ENCODE measurements at places on chromosomes 16 and 17. TPM values are rescaled to one million over a fixed set of nuclear protein-coding genes. Genes with fewer than 3 reads are reported as not detected.

DNA sequence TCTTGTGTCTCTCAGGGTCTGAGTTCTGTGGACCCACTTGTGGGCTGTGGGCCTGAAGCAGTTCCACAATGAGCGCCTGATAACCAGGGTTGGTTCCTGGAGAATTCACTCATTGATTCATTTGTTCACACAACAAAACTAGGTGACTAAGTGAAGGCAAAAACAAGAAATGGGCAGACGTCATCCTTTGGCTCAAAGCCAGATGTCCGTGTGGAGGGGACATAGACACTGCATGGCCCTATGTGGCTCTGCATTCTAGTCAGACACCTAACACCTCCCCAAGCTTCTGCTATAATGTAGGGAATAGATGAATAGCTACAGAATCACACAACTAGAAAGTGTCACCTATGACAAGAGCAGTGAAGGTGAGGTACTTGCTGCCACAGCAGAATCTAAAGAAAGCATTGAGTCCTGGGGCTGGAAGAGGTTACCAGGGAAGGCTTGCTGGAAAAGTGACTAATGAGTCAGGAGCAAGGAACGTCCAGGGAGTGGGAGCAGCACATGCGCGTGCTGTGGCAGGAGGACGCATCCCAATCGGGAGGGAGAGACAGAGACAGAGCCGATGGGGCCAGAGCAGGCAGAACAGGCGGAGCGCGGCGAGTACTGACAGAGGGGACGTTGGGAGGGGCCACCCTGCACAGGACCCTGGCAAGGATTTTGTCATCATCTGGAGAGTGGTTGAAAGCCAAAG lies 58.9 kb downstream of the CES1 start:
- H3K4me1 ChIP-seq, result no peaks in the 10 kb centered on the region
- H3K27me3 ChIP-seq, result no peaks in the 10 kb centered on the region
- DNase-seq, result no peak
- H3K36me3 ChIP-seq, result no peaks in the 10 kb centered on the region

GRCh38 chr17:75623386-75623785 lies 9.8 kb upstream of the SMIM5 start:
- no peak overlapping the region for H3K27ac ChIP-seq
- no peak overlapping the region for H3K4me3 ChIP-seq
- DNase-seq, result no peak
- no peaks in the 10 kb centered on the region for H3K27me3 ChIP-seq

- no peak overlapping the region for H3K27ac ChIP-seq
- H3K4me1 ChIP-seq, result no peaks in the 10 kb centered on the region
- no peaks in the 10 kb centered on the region for H3K27me3 ChIP-seq
Measured at GRCh38 chr16:78916928-78917545, 683.5 kb downstream of the MAF start.

DNA sequence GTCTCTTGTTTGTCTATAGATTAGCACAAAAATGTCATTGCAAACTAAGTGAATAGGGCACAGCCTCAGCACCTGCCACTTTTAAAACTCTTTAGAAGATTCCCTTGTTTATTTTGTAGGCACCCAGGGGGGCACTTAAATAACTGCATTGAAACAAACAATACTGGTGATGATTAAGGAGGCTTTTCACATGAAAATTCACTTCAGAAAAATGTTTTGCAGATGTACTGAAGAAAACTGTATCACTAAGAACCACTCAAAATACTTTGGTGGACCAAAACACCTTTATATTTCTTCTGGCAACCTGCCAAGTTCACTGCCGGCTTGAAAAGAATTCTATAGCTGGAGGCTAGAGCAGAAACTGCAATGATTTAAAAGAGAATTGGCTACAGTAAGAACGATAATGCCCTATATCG lies 281.5 kb downstream of the TOX3 start:
- no peaks in the 10 kb centered on the region for H3K27me3 ChIP-seq
- no peaks in the 10 kb centered on the region for H3K36me3 ChIP-seq
- no peak overlapping the region for H3K4me3 ChIP-seq
- DNase-seq, result no peak
- H3K27ac ChIP-seq, result no peak overlapping the region

DNA sequence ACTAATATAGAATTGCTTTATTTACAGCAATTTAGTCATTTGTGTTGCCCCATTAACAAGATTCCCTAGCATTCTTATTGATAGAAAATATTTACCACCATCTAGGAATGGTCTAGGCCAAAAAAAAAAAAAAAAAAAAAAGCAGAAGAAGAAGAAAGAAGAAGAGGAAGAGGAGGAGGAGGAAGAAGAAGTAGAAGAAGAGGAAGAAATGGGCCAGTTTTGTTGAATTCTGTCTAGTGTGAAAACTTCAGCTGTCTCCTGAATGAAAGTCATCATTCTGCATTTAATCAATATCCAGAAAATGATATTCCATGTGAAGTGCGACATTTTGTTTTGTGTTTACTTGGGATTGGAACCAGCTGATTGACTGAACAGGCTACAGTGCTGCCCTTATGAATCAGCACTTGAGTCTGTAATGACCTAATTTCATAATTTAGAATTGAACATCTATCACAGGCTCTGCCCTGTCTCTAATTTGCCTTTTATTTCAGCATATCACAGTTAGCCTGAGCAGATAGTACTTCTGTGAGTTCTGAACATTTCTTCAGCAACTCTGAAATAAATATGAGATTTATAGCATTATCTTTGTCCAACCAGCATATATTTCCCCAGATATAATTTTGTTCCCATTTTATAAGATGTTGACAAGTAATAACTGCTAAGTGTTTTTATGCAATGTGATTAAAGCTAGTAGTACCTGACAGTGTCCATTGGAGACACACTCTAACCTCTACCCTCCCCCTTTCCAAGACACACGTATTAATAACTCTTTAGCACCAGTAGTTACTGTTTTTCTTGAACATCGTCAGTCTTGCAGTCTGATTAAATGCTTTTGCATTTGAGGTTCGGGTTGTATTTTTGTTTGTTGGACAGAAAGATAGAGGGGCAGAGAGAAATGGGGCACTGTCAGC lies 5.9 kb downstream of the ANKFN1 start:
- no peak overlapping the region for H3K27ac ChIP-seq
- DNase-seq, result no peak
- H3K4me1 ChIP-seq, result no peaks in the 10 kb centered on the region
- no peaks in the 10 kb centered on the region for H3K27me3 ChIP-seq
- H3K4me3 ChIP-seq, result no peak overlapping the region
- H3K36me3 ChIP-seq, result no peaks in the 10 kb centered on the region

DNA sequence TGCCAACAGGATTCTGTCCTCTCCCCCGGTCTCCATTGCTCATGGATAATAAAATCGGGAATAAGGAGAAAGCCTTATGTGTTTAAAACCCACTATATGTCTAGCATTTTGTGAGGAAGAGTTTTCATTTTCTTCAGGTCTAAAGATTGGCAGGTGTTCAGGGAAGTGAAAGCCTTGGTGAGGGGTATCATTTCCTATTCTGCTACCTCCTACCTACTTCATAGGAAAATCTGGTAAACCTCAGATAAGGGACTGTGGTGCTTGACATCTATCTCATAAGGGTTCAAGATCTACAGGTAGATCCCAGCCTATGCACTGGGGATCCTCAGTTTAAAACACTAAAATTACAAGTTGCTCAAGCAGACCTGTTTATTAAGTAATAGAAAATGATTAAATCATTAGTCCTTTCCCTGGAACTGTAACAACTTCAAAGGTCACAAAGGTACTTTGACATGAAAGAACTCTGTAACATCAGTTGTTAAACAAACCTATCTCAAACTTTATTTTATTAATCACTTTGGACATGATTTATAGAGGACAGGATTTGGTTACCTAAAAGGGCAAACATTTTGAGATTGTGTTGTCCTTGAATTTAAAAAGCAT lies 6.5 kb downstream of the MOSMO start:
- no peak overlapping the region for H3K27ac ChIP-seq
- H3K27me3 ChIP-seq, result no peaks in the 10 kb centered on the region
- H3K4me3 ChIP-seq, result no peak overlapping the region
- no peaks in the 10 kb centered on the region for H3K36me3 ChIP-seq

GRCh38 chr16:50144211-50144610 lies 8.9 kb upstream of the TENT4B start:
- H3K27me3 ChIP-seq, result no peaks in the 10 kb centered on the region
- DNase-seq, result no peak
- H3K27ac ChIP-seq, result no peak overlapping the region
- H3K36me3 ChIP-seq, result no peaks in the 10 kb centered on the region

Gene TNP2
- not detected for total RNA-seq

Gene TBC1D3I
- not detected for total RNA-seq

Gene ICAM2
- total RNA-seq, result 109 TPM
